ENCODE measurements at places on chromosomes 7 and 10.

DNA sequence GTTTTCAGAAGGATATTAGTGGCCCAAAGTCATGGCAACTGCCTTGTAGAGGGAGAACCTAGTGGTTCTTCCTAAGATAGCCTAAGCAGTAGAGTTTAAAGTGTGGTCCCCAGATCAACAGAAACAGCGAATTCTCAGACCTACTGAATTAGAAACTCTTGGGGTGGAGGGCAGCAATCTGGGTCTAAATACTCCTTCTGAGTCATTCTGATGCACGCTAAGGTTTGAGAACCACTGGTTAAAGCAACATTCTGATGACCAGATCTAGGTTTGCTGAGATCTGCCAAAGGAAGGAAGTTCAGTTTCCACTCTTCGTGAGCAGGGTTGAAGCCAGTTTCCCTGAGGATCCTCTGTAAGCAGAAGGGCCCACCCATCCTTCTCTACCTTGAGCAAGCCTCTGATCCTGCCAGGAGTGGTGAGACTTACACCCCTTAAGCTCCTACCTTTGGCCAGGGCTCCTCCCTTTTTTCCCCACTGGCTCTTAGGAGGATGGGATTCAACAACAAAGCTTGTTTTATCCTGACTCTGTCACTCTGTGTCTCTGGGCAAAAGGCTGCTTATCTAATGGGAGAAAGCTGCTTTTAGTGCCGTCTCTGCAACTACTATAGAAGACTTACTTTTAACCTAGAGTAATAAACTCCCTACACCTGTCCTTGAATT, 26.8 kb upstream of the TRUB1 start:
- DNase-seq: no peak

DNA sequence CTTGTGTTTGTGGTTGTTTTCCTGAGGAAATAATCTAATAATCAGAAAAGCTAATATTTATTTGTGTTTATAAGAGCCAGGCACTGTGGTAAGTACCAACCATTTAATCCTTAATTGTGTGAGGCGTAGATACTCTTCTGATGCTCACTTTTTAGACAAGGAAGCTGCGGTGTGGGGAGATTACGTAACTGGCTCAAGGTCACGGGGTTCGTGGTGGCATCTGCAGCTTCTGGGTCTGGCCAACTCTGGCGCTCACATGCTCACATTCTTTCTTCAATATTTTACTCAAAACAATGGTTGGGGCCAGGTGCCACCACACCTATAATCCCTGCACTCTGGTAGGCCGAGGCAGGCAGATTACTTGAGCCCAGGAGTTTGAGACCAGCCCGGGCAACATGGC, 77.6 kb downstream of the RALA start:
- no peak for DNase-seq

- no peak for DNase-seq
These were observed 34.9 kb upstream of the TMEM248 start for GRCh38 chr7:66886152-66886551.

GRCh38 chr10:102540023-102540422, 36.3 kb downstream of the SUFU start:
- no peak for DNase-seq

DNA sequence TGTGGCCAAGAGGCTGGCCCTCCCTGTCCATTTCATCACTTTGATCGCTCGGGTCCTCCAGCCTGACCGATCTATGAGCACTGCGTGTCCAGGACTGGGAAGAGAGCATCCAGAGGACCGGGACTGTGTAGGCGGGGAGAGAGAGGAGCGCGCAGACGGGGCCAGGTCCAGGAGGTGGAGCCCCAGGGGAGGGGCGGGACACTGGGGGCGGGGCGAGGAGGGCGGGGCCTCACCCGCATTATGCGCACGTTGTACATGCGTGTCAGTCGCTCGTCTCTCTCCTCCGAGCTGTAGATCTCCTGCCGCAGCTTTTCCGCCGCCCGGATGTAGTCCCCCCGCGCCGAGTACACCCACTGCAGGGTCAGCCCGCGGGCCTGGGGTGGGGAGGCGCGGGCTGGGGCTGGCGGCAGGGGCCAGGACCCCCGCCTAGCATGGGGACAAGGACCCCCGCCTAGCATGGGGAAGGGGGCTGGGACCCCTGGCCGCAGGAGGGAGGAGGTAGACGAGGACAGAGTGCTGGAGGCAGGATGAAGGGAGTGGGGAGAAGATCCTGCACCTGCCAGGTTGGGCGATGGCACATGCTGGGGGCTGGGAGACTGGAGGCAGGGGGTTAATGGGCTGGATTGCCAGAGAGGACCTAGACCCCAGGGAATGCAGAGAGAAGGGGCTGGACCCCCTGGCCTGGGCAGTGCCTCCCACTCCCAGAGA, 14.3 kb downstream of the MOSPD3 start:
- peak; percentile 87 for DNase-seq

DNA sequence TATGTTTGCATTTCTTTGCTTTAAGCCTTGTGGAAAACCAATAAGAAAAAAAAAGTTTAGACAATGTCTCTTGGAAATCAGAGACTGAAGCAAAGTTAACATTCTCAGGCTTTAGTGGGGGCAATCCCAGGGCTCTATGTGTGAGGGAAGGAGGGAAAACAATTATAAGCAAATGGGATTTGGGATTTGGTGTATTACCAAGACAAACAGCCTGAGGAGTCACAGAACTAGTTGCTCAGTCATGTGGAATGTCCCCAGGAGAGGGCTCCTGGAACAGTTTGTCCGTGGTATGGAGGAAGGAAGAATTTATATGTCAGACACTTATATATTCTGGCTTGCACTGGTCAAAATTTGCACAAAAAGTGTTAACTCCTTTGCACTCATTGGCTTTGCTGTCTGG, 562.9 kb upstream of the TPK1 start:
- no peak for DNase-seq

- no peak for DNase-seq
These were observed 32.9 kb upstream of the ANKRD2 start for GRCh38 chr10:97539523-97540200.

Data from activated CD4-positive, alpha-beta T cell treated with anti-CD3 and anti-CD28 coated beads for 24 hours (primary cell).